ENCODE measurements at places on chromosomes 5 and 9.

DNA sequence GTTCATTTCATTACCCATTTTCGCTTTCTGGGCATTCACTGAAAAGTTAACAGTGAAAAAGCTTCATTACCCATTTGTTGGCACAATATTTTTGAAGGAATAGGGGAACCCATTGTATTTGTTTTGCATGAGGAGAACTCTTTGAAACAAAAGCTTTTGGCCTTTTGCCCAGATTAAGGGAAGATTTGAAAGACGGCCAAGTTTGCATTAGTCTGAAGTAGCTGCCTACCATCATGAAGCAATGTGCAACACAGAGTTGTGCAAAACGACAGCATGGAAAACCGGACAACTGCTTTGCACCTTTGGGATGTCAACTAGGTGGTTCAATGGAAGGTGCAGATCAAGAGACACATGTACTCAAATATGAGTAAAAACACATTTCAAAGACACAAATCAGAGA lies 84.9 kb downstream of the TRPM3 start:
- no peak for DNase-seq

GRCh38 chr9:35616681-35617459 lies 1.3 kb downstream of the CD72 start:
- DNase-seq = peak; percentile 45

DNA sequence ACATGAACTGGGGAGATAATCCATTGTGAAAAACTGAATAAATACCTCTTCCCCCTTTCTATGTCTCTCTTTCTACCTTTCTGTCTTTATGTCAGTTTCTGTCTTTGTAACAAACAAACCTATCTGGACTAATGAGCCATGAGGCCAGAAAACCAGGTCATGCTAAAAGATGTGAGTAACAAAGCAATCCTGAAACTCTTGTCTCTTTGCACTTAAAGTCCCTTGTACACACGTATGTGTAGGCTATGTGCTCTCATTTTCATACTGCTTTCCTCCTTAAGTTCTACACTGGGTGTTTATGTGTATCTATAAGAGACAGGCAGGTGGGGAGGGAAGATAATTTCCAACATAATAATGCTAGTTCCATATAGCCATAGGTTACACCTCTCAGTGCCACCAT lies 123.8 kb upstream of the PTGER4 start:
- DNase-seq = no peak

DNA sequence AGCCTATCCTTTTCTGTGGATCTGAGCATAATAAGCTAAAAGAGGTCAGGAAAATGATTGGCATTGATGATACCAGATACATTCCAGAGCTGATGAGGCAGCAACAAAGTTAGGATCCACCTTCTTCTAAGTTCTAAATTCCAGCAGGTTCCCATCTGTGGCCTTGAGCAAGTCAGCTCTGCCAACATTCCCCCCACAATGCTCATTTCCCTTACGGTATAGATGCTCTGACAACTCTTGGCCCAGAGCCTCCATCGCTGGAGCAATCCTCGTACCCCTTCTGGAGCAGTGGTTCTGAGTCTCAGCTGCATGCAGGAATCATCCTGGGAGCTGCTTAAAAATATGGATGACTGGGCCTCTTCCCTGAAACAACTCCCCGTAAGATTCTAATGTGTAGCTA lies 78.1 kb downstream of the MED27 start:
- DNase-seq = no peak

DNA sequence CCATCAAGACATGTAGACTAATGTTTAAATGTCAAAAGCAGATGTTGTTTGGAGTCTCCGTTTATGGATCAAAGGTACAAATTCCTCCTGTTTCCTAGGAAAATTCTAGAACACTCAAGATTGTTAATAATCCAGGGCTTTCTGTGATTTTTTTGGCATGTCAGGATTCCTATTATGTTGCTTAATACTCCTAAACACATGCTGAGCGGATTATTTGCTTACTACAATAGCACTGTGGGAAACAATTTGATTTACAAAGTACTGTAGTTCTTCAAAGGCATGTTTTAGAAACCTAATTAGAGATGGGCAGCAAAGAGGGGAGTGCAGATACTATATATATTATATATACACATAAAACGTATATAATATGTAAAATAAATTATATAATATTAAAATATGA lies 19.0 kb upstream of the SCAMP1 start:
- DNase-seq = no peak

DNA sequence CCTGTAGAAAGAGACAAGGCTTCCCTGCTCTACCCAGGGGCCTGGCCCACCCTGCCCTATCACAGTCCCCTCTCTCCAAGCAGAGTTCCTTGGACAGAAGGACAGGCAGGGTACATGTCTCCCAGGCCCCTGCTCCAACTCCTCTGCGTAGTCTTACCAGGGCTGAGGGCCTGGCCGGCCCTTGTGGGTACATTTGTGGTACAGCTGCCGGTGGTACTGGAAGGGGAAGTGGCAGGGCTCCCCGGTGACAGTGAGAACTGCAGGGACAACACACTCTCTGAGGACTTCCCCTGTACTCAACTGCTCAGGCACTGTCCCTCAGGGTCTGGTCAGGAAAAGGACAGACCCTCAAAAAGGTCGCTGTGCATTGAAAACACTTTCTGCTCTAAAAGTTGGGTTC lies 3.6 kb downstream of the F12 start:
- no peak for DNase-seq

- DNase-seq = no peak
Measured at GRCh38 chr5:58921159-58921558, 338.3 kb downstream of the RAB3C start.

DNA sequence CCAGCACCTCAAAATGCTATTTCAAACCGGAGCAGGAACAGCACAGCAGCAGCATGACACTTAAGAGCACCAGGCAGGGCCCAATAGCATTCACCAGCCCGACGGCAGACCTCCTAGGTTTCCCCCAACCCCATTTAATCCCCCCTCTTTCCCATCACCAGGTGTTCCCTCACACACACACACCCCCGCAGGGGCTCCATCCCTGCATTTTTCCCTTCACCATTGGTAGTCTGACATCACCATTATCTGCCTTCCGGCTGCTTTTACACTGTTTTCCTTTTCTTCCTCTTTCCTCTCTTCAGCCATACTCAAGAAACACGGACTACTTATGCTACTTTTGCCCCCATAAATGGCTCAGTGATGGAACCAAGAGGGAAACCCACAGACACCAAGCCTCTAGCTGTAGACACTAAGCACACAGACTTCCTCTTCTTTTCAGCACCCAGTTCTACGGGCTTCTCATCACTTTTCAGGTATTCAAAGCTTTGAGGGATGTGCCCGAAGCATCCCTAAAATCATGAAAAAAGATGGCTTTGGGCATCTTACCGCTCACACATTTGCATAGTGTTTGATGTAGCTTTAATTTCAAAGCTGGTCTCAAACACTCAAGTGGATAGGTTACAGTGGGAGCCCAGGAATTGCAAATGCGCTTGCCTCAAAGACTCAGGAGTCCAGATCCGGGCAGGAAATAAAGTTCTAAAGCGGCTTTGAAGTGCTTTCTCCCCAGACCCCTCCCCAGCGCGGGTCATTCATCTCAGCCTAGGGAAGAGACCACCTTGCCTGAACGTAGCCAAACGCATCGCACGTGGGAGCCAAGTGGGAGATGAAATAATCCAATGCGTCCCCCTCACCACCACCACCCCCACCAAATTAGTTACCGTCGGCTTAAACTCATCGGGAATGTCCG lies 141.5 kb downstream of the TSSK1B start:
- no peak for DNase-seq

DNA sequence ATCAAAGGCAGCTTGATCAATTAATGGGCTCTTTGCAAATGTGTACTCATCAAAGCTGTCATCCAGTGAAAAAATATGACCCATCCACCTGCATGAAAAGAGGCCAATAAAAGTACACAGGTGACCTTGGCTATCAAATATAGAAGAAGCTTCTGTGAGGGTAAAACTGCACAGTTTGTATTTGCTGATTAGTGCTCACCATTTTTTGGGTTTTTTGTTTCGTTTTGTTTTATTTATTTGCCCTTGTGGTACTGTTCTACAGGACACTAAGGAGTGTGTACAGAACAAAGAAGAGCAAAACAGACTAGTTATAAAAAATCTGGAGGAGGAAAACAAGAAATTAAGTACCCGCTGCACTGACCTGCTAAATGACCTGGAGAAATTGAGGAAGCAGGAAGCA lies 101.3 kb downstream of the CNTLN start:
- no peak for DNase-seq

DNA sequence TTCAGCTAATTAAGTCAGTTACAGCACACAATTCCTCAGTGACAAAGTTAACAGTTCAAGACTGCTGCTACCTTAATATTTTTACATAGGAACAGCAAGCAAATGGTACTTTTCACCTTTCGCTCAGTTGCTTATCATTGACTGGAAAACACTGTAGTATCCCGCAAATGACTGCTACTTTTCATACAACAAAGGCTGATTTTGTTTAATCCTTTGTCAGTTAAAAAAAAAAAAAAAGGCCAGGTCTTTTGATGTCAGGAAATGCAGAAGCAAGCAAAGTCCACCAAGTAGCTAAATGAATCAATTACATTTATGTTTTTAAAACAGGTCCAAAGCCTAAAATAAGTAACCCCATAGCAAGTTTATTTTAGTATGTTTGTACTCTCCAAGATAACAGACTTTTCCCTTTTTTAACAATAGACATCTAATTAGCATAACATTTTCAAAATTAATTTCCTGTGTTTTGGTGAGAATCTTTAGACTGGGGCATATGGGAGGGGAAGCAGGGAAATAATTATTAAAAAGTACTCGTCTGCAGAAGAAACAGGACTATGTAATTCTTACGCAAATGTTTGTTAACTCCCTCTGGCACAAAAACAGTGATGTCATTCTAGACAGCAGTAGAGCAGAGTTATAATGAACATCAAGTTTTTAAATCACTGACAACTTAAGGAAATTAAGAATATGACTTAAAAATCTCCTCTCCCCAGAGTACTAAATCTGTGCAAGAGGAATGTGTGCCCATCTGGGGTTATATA lies 9.6 kb downstream of the PFDN1 start:
- no peak for DNase-seq

GRCh38 chr9:75120686-75121085 lies 32.4 kb downstream of the OSTF1 start:
- no peak for DNase-seq

GRCh38 chr9:13083366-13083765 lies 196.1 kb downstream of the MPDZ start:
- DNase-seq = no peak

GRCh38 chr5:90386099-90386710 lies 23.4 kb downstream of the CETN3 start:
- DNase-seq = no peak

GRCh38 chr5:83408719-83409118 lies 62.8 kb upstream of the VCAN start:
- DNase-seq = no peak

DNA sequence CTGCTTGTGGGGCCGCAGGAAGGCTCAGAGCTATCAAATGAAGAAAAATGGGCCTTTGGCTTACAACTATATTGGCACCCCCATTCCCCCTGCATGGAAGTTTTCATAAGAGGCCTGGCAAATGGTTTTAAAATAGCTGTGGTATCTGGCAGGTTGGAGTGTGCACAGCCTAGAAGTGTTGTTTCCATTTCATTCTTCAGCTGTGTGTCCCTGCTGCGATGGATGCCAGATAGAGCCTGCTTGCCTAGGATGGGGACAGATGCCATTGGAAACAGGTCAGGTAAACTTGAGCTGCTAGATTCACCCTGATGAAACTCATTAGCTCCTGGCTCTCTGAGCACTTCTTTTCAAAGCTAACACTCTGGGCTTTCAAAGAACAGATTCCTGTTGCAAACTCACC lies 183.3 kb downstream of the IRX1 start:
- no peak for DNase-seq

GRCh38 chr9:34363619-34364351 lies 12.9 kb downstream of the MYORG start:
- DNase-seq = no peak

DNA sequence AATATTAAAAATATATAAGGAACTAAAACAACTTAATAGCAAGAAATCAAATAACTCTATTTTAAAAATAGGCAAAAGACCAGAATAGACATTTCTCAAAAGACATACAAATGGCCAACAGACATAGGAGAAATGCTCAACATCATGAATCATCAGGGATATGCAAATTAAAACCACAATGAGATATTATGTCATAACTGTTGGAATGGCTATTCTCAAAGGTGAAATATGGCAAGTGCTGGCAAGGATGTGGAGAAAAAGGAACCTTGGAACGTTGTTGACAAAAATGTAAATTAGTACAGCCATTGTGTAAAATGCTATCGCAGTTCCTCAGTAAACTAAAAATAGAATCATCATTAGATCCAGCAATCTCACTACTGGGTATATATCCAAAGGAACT lies 468.5 kb downstream of the NFIB start:
- no peak for DNase-seq

- no peak for DNase-seq
Measured at GRCh38 chr9:129262261-129262660, 84.2 kb upstream of the IER5L start.

GRCh38 chr5:76083555-76084495 lies 642 bp downstream of the SV2C start:
- DNase-seq = peak; percentile 51

DNA sequence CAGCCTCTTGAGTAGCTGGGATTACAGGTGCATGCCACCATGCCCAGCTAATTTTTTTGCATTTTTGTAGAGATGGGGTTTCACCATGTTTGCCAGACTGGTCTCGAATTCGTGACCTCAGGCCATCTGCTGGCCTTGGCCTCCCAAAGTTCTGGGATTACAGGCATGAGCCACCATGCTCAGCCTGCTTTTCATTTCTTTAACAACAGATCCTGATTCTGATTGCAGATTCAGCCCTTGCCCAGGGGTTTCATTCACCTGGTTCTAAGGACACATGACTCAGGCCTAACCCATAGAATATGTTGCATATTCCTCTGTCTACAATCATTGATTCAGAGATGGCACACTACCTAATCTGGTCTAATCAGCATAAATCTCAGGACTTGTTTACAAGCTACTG lies 56.1 kb upstream of the CCDC112 start:
- no peak for DNase-seq

DNA sequence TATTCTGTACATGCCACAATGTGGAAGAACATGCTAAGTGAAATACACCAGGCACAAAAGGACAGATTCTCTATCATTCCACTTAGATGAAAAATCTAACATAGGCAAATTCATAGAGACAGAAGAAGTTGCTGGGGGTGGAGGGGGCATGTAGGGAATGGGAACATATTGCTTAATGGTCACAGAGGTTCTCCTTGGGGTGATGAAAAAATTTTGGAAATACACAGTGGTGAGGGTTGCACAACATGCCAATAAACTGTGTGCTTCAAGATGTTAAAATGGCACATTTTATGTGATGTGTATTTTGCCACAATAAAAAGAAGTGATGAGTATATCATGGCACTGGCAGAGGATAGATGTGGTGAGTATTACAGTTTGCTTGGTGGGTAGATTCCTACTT lies 111.9 kb downstream of the SUSD1 start:
- no peak for DNase-seq

- no peak for DNase-seq
Measured at GRCh38 chr5:65823204-65823603, 101.2 kb downstream of the NLN start.

DNA sequence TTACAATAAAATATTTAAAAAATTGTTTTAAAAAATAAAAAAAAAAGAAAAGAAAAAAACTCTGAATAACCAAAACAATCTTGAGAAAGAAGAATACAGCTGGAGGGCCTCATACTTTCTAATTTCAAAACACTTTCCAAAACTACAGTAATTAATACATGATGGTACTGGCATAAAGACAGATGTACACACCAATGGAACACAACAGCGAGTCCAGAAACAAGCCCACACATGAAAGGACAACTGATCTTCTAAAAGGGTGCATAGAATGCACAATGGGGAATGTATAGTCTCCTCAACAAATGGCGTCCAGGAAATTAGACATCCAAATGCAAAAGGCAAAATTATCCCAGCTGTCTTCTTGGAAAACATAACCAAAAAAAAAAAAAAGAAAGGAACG lies 99.6 kb downstream of the LURAP1L start:
- no peak for DNase-seq
